RCC 7860 (cell line): ENCODE measurements at places on chromosomes 12 and 14.

DNA sequence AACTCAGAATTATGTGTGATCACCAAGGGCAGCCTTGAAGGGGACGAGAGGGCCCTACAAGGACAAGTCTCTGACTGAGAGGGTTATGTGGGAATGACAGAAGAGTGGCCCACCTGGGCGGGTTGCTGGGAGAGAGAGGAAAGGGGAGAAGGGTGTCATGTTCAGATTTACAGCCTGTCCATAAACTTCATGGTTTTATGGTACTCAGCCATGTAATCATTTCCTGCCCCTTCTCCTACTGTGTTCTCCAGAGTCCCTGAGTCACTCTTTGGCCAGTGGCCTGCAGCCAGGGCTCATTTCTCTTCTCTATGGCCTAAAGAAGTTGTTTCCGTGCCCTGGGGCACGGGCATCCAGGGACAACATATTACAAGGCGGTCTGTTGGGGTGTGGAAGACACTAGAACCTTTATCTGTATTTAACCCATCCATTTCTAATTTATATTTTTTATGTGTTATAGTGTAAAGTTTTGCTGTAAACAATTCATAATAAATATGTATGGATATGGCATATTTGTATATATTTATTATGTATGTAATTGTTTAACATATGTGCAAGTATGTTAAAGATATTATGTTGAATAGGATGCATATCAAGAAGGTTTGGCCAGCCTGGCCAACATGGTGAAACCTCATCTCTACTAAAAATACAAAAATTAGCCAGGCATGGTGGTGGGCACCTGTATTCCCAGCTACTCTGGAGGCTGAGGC lies 26.9 kb downstream of the DDX47 start:
- peak; percentile 78 for DNase-seq

- DNase-seq: no peak
Measured at GRCh38 chr12:54660320-54660962, 12.3 kb upstream of the DCD start.

GRCh38 chr14:60495946-60496345 lies 10.1 kb upstream of the C14orf39 start:
- no peak for DNase-seq

DNA sequence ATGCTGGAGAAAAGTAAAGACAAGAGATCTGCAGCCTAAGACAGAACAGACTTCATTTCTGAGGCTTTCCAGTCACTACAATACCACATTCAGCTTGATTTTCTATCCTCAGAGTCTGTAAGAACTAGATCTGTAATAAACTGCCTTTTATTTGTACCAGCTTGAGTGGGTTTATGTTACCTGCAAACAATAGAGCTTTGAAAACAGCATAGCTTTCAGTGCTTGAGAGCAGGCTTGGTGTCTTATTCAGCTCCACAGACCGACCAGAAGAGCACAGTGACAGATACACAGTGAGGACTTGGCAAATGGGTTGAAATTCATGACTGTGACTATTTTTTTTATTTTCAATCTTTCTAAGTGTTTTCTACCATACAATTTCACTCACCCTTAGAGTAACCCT lies 207.8 kb upstream of the OTX2 start:
- no peak for DNase-seq

DNA sequence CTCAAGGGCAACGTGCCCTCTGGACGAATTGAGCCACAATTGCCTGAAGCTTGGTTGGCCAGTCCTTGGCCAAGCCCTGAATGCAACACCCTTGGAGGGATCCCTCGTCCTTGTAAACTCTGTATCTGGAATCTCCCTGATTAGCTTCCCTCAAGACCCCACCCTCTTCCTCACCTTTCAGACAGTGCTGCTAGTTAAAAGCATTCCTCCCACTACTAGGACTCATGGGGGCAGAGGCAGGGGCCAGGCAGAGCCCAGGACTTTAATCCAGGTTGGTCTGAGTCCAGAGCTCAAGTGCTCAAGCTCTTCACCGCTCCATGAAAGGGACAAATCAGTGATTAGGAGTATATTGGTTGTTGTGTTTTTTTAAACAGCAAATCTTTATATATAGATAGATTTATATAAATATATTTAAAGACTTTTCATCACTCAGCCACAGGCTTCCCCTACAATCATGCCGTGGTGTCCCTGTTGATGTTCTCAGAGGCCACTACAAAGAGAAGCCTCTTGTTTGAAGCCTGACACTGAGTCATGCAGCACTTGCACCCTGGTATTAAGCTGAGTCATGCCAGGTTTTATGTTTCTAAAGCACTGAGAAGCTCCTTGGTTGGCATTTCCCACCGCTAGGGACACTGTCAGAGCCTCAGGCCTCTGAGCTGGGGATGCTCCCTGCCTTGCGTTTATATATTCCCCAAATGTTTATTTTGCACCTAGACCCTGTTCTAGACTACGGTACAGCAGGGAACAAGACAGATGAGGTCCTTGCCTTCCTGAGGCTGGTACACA lies 53.8 kb upstream of the GSC start:
- DNase-seq: peak; percentile 11

DNA sequence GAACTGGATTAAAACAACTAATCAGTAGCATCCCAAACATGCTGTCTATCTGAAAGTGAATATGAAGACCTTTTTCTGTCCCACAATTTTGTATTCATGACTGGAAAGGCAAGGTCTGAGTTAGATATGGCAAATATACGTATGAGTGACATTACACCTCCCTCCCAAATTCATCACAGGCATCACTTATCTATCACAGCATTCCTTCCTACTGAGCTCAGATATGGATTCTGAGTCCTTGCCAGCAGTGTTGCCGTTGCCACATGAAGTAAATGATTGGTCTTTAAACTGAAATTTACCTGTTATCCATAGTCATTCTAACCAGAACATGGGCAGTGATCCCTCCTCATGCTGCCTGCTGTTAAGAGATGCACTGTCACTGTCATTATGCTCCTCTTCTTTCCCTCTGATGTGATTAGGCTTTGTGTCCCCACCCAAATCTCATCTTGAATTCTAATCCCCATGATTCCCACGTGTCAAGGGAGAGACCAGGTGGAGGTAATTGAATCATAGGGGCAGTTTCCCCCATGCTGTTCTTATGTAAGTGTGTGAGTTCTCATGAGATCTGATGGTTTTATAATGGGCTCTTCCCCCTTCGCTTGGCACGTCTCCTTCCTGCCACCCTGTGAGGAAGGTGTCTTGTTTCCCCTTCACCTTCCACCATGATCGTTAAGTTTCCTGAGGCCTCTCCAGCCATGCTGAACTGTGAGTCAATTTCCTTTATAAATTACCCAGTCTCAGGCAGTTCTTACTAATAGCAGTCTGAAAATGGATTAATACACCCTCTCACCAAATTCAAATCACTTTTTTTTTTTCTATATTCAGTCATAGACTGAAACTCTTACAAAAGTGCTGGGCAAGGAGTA lies 288.4 kb downstream of the NUAK1 start:
- no peak for DNase-seq

GRCh38 chr14:91103116-91103515 lies 10.8 kb upstream of the DGLUCY start:
- no peak for DNase-seq

DNA sequence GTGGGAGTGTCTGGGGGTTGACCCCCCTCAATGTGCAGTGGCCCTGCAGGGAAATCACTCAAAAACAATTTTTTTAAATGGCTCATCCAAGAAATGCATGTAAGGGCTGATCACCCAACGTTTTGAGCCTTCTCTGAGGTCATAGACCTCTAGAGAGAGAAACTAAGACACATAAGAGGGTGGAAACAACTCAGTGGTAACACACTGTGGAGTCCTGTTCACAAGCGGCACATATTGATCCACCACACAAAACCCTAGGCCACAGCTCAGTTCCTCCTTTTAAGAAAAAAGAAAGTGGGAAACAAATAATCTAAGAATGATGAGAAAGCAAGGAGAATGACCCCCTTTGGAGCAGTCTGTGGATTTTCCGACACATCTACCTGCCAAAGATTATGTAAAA lies 83.0 kb upstream of the METAP2 start:
- no peak for DNase-seq

- peak; percentile 73 for DNase-seq
Measured at GRCh38 chr12:52279422-52280318, 5.2 kb downstream of the KRT86 start.

DNA sequence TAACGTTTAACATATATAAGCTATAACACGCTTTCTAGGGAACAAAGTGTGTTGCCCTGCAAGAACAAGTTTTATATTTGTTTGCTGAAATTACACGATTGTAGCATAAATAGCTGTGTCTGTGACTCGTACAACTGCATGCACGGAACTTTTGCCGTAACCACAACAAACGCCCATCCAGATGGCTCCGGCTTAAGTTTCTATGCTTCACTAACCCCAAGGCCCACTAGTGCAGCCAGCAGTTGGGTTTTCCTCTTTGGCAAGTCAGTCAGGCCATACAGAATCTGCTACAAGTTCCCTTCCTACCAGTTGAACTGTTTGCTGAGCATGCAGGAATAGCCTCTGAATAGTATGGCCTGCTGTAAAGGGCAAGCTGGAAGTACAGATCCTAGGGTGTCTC lies 12.1 kb downstream of the CSRP2 start:
- peak; percentile 30 for DNase-seq

DNA sequence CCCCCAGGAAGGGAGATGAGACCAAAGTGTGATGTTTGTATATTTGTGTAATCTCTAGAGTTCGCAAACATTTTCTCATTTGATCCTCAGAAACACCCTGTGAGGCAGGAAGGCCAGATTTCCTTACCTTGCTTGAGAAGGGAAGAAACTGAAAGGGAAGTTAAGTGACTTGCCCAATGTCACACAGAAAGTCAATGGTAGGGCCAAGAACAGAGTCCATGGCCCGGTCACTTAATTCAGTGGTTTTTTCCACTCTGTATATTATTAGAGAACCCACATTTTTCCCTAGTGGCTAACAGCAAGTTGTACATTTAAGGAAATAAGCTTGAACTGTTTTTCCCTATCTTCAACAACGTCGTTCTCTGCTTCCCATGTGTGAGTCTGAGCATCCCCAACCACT lies 25.6 kb upstream of the CHPT1 start:
- no peak for DNase-seq

DNA sequence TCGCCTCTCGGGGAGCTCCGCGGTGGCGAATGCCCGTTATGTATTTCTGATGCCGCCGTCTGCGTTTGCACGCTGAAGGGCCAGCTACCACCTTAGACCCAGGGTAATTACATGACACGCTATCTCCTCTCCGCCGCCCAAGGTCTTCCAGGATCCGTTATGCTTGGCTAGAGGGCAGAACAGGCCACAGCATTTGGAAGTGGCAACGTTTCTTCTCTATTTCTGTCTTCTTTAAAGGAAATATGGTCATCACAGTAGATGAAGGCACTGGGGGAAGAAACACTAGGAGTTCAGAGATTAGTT lies 861 bp upstream of the MDGA2 start:
- DNase-seq: no peak

DNA sequence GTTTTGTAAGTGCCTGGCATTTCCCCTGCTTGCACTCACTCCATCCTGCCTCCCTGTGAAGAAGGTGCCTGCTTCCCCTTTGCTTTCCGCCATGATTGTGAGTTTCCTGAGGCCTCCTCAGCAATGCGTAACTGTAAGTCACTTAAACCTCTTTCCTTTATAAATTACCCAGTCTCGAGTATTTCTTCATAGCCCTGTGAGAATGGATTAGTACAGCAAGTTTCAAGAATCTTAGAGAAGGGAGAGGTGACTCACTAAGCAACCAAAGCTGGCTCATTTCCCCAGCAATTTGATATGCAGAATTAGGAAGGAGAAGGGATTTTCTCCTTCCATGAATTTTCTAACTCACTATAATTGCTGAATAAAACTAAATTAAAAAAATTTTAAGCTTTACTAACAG lies 251.0 kb upstream of the FOXG1 start:
- DNase-seq: peak; percentile 15

- no peak for DNase-seq
Measured at GRCh38 chr12:66735275-66735674, 56.4 kb upstream of the GRIP1 start.

- DNase-seq: peak; percentile 64
Measured at GRCh38 chr14:90536511-90537191, 139.8 kb downstream of the CALM1 start.
